ENCODE measurements at places on chromosomes 7 and 10.

GRCh38 chr10:80144696-80145131 is 12.2 kb downstream of the PLAC9 start:
- DNase-seq: no peak

DNA sequence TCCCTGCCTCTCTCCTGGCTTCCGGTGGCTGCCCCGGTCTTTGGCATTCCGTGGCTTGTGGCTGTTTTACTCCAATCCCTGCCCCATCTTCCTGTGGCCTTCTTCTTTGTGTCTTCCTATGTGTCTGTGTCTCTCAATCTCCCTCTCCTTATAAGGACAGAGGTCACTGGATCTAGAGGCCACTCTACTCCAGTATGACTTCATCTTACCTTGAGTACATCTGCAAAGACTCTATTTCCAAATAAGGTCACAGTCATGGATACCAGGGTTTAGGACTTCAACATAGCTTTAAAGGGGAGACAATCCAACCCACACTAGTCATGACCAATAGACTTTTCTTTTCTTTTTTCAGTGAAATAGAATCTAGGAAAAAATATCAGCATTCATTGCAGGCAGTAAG is 153.3 kb upstream of the INSYN2A start:
- DNase-seq: no peak

- DNase-seq: no peak
Observed at GRCh38 chr10:125344573-125345171, 184.3 kb upstream of the CTBP2 start.

GRCh38 chr7:5424749-5425506 is 1.3 kb upstream of the TNRC18 start:
- DNase-seq: no peak

DNA sequence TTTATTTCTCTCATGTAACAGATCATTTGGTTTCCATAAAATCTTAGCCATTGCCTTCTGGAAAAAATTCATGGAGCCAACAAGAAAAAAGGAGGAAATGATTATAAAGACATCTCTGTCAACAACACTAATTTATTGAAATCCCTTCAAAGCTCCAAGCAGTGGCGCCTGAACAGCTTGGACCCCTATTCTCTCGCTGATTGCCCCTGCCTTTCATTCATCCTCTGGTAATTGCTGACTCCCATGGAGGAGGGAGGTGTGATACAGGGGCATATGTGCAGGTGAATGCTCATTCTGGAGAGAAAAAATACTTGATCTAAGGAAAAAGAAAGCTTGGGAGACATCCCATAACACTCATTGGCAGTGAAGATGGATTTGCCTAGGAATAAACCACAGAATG is 345.5 kb downstream of the FGFR2 start:
- no peak for DNase-seq

DNA sequence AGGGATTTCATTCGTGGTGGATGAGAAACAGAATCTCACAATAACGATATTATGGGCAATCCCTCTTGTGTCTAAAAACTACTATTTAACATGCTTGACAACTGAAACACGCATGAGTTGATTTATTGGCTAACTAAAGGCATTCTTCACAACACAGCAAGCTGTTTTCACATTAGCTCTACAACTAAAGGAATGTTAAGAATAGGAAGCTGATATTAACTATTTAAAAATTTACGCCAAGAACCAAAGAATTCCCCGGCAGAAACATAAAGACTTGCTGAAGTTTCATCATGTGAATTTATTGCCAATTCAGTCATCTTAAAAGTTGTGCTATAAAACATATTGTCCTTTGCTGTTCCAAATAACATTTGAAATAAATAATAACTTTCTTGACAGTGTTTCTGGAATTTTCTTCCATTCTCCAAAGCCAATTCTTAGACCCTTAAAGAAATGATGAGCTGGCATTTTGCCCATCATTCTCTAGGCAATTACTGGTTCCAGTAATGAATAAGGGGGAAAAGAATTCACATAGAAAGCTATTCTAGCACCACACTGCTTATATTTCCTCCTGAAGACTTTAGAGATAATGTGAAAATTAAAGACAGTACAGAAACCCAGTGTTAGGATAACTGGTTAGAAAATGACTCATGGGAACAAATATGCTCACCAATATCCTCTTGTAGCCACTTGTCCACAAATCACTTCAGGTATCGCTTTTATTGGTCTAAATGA is 233.1 kb downstream of the PARD3 start:
- no peak for DNase-seq

DNA sequence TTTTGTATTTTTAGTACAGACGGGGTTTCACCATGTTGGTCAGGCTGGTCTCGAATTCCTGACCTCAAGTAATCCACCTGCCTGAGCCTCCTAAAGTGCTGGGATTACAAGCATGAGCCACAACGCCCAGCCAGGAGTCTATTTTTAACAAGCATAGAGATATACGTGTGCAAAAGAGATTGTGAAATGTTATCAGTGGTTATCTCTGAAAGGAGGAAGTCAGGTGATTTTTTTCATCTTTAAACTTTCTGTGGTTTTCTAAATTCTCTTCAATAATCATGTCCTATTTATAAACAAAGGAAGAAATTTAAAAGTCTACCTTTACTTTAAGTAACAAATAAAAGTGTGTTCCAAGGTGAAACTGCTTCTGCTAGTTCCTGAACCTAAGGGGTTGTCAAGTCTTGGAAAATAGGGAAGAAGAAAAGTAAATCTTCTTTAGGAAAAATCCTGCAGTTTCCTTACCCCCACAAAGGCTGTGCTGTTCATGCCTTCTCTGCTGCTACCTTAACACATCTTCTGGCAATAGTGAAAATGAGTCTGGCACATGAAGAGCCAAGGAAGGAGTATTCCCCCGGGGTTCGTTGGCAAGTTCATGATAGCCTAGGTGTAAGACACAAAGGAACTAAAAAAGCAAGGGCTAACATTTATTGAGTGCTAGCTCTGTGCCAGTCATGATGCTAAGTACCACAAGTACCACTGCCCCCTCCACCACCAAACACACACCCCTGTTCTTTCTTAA is 51.1 kb downstream of the CYP26A1 start:
- no peak for DNase-seq

DNA sequence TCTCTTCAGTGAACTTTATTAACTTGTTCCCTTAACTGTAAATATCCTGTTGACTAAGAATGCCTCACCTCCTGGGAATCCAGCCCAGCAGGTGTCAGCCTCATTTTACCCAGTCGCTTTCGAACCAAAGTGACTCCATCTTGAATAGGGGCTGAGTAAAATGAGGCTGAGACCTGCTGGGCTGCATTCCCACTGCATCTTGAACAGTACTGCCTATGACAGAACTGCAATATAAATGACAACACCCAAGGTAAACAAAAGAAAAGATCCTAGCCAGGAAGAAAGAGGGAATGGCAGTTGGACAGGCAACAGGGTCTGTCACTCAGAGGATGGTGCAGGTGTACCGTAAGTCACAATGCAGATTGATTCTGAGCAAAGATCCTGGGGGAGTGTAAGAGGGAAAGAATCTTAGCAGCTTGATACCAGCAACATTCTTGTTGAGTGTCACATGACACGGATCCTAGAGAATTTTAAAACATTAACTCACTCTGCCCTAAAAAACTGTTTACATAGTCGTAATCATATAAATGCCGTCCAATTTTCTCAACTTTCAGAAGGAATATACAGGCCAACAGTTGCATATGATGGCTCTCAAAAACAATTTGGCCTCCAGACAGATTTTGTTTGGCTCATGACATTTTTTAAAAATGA is 4.4 kb upstream of the FAM107B start:
- no peak for DNase-seq

- DNase-seq: no peak
Observed at GRCh38 chr7:31695859-31696614, 9.0 kb downstream of the PPP1R17 start.

- DNase-seq: no peak
Observed at GRCh38 chr10:127298381-127298780, 102.0 kb upstream of the INSYN2A start.

GRCh38 chr10:17586821-17587234 is 30.3 kb downstream of the HACD1 start:
- DNase-seq: no peak

- DNase-seq: no peak
Observed at GRCh38 chr10:52477305-52477704, 163.2 kb downstream of the DKK1 start.
